ENCODE measurements at places on chromosomes 1 and 21. TPM values are rescaled to one million over a fixed set of nuclear protein-coding genes. Genes with fewer than 3 reads are reported as not detected.

The EFNA1 gene
- 21.0 TPM for total RNA-seq

The CCDC190 gene
- not detected for total RNA-seq

The ENAH gene
- total RNA-seq: 83.3 TPM

The CDK18 gene
- 18.8 TPM for total RNA-seq

The AGMAT gene
- not detected for total RNA-seq

The NBPF9 gene
- total RNA-seq: 8.2 TPM

The TTLL7 gene
- total RNA-seq: 21.8 TPM

The DDR2 gene
- 143 TPM for total RNA-seq

The ANGPTL3 gene
- total RNA-seq: not detected

The NGF gene
- total RNA-seq: 43.4 TPM

The CELA3A gene
- total RNA-seq: not detected

The CD48 gene
- total RNA-seq: 1.3 TPM

The OR6K3 gene
- 0.11 TPM for total RNA-seq

The DCDC2B gene
- 1.7 TPM for total RNA-seq

The URB2 gene
- 4.5 TPM for total RNA-seq

The WNT3A gene
- total RNA-seq: not detected

The BMP8B gene
- 0.20 TPM for total RNA-seq

The LCE5A gene
- total RNA-seq: not detected

The HLX gene
- total RNA-seq: 5.1 TPM

The A3GALT2 gene
- total RNA-seq: not detected

The GPR37L1 gene
- 0.13 TPM for total RNA-seq

The SPATA46 gene
- not detected for total RNA-seq

The TMIGD3 gene
- not detected for total RNA-seq

The CASQ2 gene
- 3.4 TPM for total RNA-seq
